ENCODE measurements at places on chromosomes 2 and 18.

- no peak for DNase-seq
Measured at GRCh38 chr2:126344493-126344892, 311.5 kb upstream of the GYPC start.

DNA sequence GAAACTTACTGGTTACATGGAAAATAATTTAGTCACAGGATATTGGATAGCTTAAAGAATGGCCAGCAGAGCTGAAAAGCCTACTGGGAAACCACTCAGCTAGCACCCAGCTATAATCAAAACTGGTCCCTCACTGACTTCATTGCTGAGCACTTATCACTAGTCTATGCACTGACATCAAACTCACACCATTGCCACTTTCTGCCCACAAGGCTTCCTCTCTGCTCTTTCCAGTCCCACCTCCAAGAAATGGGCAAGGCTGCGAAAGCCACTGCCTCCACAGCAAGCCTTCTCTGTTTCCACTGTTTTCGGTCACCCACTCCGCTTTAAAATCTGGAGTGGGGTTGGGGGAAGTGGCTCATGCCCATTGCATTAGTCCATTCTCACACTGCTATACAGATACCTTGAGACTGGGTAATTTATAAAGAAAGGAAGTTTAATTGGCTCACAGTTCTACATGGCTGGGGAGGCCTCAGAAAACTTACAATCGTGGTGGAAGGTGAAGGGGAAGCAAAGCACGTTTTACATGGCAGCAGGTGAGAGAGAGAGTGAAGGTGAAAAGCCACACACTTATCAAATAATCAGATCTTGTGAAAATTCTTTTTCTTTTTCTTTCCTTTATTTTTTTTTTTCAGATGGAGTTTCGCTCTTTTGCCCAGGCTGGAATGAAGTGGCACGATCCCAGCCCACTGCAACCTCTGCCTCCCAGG lies 77.0 kb upstream of the CERS6 start:
- DNase-seq, result no peak

DNA sequence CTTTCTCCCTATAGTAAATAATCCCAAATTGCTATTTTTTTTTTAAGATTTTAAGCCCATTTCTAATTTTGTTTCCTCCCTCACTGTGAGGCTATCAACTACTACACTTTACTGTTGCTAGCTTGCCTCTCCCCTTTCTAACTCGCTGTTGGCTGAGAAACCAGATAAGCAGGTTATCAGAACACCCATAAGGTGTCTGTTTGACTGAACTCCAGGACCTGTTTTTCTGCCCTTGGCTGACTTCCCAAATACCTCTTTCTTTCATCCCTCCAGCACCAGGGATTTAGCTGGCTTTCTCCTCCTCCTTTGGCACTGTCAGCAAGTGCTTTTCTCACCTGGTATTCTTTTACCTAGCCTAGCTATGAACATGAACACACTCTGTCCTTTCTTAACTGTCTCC lies 11.1 kb downstream of the TRAK2 start:
- DNase-seq, result no peak

GRCh38 chr2:226213717-226214116 lies 585.9 kb downstream of the IRS1 start:
- DNase-seq, result no peak

- no peak for DNase-seq
Measured at GRCh38 chr2:21299411-21299810, 175.6 kb downstream of the TDRD15 start.

- no peak for DNase-seq
Measured at GRCh38 chr2:175837046-175837445, 165.0 kb downstream of the LNPK start.
